ENCODE measurements at places on chromosomes 5 and 9.

DNA sequence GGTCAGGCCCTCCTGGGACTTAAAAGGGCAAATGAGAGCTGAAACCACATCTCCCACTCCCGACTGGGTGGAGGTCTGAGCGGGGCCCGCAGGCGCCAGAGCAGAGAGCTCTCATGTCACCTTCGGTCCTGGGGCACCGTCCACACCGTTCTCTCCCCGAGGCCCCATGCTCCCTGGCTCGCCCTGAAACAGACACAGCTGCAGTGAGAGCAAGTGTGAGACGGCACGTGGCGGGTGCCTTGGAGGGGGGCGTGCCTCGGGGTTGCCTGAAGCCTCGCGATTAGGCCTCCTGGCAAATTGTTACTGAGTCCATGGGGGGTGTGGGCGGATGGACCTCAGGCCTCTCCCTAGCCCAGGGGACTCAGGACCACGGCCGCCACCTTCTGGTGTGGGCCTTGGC is 24.1 kb upstream of the PHYKPL start:
- DNase-seq: no peak

DNA sequence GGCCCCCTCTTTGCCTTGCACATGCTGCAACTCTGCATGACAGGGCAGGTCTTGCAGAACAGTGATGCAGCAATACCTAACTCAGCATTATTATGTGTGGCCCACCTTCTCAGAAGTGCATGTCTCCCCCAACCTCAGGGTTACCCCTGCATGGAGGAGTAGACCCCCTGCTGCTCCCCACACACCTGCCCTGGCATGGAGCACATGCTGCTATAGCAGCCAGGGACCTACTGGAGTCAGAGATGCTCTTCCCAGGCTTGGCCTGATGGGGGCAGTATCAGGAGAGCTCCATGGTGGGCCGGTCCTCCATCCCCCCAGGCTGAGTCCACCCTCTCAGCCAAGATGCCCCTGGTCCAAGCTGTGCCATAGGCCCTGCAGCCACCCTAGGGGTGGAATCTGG is 13.2 kb upstream of the BOD1 start:
- DNase-seq: no peak

- peak; percentile 1 for DNase-seq
Measured at GRCh38 chr5:121949885-121950284, 11.9 kb upstream of the SRFBP1 start.

DNA sequence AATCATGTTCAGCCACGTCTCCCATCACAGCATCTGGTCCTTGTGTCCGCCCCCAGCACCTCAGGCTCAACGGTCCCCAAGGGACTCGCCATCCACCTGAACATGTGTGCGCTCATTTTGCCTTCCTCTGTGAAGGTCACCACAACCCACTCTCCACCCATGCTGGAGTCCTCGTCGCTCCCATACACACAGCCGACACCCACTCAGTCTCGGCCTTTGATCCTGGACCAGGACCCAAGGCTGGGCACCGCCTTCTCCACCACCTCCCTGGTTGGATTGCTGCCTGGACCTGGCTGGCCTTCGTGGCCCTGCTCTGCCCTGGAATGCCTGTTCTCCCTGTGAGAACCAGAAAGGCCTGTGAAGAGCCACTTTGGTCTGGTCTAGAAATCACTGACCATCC is 60.3 kb downstream of the UBE2QL1 start:
- DNase-seq: no peak

DNA sequence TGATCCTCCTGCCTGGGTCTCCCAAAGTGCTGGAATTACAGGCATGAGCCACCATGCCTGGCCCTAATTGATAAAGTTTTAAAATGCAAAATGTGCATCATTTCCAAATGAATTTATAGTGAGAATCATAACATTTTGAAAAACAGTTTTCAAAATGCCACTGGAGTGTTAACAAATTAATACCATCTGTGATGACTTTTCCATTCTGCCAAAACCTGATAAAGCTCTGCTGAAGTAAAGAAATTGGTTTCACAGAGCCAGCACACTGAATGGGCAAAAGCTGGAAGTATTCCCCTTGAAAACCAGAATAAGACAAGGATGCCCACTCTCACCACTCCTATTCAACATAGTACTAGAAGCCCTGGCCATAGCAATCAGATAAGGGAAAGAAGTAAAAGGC is 89.6 kb downstream of the MUSK start:
- no peak for DNase-seq
